ENCODE measurements at places on chromosomes 16 and 17. TPM values are rescaled to one million over a fixed set of nuclear protein-coding genes. Genes with fewer than 3 reads are reported as not detected.

The HOXB9 gene
- total RNA-seq = under 0.01 TPM

DNA sequence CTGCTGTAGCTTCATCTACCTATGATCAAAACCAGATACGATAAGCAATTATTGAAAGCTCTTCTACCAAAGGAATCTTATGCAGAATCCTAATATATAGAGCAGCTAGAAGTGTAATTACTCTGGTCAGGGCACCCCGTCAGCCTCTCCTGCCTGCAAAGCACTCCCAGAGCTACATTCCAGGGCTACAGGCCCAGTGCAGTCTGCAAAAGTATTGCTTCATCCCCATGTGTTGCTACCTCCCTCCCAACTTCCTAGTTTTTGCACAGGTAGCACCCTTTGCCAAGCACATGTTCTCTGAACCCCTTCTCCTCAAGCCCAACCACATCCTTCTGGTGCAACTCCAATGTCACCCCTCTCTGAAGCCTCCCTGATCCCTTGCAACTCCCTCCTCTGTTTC is 7.0 kb downstream of the CES5A start:
- DNase-seq = no peak

- DNase-seq = peak; percentile 61
Observed at GRCh38 chr17:57523926-57524632, 221.0 kb downstream of the CCDC182 start.

DNA sequence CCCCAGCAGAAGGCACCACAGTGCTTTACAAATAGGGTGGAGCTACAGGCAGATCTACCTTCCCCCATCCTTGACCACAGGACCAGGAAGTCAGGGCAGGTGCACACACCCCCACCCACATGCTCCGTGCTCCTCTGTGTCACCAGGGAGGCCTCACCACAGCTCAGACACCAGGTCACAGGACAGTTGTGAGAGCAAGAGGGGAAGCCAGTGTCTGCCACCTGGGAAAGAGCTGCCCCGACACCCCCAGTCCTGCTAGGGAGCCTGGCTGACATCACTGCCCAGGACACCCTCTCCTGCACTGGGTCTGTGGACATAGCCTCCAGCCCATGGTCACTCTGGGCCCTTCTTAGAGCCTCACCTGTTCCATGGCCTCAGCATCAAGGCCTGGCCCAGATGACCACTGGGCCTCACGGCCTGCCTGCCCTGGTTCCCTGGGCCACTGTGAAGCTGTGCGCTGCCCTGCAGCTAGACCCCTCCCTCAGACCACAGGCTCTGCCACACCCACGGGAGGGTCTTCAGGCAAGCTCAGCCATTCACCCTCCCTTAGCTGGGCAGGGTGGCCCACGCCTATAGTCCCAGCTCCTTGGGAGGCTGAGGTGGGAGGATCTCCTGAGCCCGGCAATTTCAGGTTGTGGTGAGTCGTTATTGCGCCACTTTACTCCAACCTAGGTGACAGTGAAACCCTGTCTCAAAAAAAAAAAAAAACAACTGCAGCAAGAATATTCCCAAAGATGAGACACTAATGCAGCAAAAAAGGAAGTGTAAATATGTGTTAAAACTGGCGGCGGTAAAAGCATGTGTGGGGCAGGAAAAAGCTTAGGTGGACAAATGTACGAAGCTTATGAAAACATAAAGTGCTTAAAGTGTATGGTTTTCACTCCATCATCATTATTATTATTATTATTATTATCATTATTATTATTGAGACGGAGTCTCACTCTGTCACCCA is 14.2 kb downstream of the POLR3K start:
- no peak for DNase-seq

DNA sequence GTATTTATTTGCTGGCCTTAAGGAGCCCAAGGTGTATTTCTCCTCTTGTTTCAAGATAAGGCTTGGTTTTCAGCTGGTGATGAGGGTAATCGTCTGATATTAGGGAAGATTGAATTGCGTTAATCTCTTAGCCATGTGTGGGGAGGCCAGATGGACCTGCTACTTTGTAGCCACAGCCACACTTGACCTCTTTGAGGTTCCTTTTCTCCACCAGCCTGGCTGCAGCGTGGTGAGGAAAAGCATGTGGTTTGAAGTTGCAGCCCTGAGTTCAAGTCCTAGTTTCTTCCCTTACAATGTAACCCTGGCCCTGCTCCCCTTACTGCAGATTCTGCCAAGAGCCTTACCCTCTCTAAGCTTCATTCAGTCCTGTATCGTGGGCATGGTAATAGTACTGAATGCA is 3.1 kb downstream of the MINK1 start:
- DNase-seq = no peak

DNA sequence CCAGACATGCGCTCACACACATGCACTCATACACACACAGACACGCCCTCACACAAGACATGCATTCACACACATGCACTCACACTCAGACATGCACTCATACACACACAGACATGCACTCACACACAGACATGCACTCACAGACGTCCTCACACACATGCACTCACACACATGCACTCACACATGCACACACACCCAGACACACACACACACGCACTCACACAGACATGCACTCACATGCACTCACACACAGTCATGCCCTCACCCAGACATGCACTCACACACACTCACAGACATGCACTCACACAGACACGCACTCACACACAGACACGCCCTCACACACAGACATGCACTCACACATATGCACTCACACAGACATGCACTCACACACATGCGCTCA is 2.1 kb upstream of the ZNF469 start:
- DNase-seq = no peak

DNA sequence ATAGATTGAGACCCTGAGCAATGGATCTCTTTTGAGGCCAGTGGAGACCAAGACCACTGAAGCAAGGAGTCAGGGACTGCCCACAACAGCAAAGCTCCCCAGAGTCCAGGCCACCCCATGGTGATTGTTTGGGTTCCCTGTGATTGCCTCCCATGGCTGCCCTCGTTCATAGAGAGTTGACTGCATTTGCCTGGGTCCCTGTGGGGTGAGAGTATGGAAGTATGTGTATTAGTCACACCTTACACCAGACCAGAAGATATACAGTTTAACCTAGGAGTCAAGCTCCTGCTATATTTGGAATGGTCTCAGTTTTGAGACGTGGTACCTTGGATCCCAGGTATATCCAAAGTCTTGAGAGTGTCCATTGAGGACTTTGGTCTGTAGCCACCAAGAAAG is 20.2 kb downstream of the HLF start:
- DNase-seq = no peak

DNA sequence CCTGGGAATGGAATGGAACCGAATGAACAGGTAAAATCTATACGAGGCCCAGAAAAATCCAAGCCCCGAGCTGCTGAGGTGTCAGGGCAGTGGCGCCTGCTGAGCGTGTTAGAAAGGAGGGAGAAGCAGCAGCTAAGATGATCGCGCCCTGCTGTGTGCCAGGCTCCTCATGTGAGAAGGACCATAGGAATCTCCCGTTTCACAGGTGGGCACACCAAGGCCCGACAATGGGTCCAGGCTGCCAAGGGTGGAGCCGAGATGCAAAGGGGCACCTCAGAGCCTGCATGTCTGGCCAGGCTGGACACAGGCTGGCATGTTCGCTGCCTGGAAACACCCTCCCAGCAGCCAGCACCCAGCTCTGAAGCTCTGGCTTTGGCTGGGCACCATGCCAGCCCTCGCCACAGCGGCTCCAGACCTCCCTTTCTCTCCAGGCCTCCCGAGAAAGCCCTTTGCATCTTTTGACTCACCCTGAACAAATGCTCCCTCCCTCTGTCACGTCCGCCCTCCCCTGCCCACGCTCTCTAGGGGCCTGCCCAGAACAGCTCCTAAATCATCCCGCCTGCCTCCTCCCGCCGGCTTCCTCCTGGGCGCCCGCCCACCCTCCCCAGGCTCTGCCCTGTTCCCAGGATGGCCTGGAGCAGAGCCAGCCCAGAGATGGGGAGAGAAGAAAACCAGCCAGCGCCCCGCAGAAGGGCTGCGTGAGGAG is 217.8 kb upstream of the GSE1 start:
- DNase-seq = peak; percentile 98

The SLC46A1 gene
- total RNA-seq = 2.8 TPM

GRCh38 chr17:13513039-13513405 is 88.7 kb downstream of the HS3ST3A1 start:
- DNase-seq = peak; percentile 27
